ENCODE measurements at places on chromosomes 2 and 18.

GRCh38 chr2:138121666-138122661, 157.7 kb downstream of the HNMT start:
- DNase-seq = no peak

DNA sequence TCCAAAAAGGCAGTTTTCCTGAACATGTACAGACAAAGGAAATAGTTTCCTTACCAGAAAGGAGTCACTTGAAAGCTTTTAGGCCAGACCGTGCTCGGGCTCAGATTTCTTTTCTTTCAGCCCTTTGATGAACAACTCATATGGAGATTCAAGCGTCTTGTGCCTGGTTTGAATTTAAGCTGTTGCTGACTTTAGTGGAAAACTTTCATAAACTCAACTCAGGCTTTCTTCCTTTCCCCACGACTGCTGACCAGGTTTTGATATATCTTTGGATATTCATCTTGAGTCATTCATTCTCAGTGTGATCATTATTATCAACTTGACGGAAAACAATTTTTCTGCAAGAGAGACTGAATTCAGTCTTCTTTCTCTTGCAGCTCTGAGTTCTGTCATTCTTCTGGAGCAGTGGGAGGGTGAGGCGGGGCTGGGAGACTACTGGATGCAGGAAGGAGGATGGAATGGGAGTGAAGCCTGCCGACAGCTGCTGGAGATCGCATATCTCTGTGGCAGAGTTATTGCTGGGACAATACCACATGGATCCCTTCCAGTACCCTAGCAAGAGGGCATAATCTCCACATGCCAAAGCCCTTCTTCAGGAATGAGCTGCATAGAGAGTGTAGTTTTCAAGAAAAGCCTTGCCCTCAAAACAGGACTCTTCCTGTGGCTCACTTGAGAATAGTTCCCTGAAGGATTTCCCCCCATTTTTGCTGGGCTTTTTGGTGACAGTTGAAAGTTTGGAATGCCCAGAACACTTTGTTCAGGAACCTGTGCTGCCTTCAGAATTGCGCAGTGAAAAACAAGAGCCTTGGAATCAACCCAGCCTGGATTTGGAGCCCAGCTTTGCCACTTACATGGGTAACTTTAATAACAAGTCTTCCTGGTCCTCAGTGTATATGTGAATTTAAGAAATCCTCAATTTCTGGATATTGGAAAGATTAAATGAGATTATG, 364.4 kb downstream of the ZNF521 start:
- no peak for DNase-seq

DNA sequence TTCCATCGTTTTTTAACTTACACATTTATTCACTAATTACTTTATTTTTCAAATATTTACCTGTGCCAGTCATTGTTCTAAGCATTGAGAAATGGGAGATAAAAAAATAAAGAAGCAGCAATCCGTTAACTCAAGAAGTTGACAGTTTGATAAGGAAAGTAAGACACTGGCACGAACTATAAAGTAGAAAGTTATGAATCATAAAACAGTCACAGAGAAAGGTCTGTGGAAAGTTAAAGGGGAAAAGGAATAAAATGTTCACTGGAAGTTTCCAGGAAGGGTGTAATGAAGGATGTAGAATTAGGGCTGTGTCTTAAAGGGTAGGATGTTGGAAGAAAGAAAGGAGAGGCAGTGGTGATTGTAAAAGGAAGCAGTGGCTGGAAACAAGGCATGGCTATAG, 118.9 kb downstream of the RDH14 start:
- DNase-seq = no peak

GRCh38 chr2:85071096-85071495, 62.1 kb upstream of the TCF7L1 start:
- no peak for DNase-seq

DNA sequence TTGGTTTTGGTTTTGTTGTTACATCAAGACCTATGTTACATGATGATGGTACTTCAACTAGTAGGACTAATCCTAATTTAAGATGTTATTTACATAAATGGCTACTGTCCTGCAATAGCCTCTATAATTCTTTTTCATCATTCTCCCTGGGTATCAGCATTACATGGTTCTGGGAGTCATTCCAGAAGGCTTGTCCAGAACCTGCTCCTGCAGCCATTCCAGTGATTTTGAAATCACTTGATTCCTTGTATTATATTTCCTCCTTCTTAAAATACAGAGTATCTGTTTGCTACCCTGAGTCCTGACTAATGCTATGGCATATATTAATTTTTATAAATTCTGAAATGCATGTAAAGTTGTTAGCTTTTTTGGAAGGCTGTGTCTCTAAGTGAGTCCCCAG, 400.5 kb upstream of the MEIS1 start:
- no peak for DNase-seq

DNA sequence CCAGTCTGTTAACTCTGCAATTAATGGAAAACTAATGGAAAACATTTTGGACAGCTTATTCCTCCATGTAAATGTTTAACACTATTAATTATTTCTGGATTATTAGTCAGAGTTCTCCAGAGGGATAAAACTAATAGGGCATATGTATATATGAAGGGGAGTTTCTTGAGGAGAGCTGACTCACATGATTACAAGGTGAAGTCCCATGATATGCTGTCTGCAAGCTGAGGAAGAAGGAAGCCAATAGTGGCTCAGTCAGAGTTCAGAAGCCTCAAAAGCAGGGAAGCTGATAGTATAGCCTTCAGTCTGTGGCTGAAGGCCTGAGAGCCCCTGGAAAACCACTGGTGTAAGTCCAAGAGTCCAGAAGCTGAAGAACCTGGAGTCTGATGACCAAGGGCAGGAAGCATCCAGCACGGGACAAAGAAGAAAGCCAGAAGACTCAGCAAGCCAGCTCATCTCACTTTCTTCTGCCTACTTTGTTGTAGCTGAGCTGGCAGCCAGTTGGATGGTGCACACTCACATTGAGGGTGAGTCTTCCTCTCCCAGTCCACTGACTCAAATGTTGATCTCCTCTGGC, 136.0 kb downstream of the PTH2R start:
- DNase-seq = no peak

DNA sequence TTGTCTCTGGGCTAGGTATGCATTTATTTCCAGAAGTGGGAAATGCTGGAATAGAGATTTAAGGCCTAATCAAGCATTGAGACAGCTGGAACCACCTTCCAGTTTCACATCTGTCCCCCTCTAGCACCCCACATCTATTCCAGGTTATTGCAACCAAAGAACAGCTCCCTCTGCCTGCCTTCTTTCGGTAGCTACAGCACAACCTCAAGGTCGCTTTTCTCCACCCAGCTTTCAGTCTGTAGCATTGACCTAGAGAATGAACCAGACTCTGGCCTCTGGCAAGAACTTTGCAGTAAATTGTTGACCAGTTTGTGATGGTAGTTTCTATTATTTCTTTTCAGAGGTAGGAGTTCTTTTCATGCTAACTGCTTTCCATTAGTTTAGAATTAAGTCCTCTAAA, 484.2 kb downstream of the DLGAP1 start:
- no peak for DNase-seq

DNA sequence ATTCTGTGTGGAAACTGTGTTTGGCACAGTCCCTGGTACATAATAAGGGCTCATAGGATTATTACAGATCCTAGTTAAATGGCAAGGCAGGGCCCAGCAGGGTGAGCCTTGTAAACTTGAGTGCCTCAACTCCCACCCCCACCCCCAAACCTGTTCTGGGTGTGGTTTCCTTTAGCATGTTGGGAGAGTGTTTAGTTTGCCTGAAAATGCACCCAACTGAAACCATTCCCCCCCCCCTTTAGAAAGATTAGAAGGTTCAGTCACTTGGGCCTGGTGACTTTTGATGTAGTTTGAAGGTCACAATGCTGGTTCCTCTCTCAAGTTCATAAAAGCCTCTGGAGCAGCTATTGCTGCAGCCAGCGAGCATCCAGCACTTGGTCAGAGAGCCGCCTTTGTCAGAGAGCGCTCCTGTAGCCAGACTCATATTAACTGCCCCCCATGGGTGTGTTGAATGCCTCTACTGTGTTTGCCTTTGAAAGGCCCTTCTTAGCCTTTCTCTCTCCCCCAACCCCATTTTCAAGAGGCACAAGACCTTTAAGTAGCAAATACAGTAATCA, 113.7 kb downstream of the SPTBN1 start:
- no peak for DNase-seq

DNA sequence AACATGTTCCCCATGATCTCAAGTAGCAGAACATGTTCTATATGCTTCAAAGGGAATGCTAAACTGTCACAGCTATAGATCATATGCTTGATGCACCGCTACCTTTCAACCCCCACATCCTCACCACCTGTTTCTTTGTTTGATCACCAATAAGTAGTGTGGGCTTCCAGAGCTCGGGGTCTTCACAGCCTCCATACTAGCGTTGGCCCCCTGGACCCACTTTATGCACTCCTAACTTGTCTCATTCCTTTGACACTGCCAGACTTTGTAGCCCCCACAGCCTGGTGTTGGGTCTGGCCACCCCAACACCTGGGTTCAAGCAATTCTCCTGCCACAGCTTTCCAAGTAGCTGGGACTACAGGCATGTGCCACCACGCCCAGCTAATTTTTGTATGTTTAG, 11.6 kb upstream of the RBM44 start:
- DNase-seq = no peak

- no peak for DNase-seq
These were observed 4.1 kb downstream of the TMEM237 start for GRCh38 chr2:201639205-201639604.

- DNase-seq = no peak
These were observed 285.7 kb downstream of the TCF4 start for GRCh38 chr18:55302167-55302833.

- DNase-seq = no peak
These were observed 48.6 kb downstream of the PDCL3 start for GRCh38 chr2:100611079-100612029.

- peak; percentile 42 for DNase-seq
These were observed 89.1 kb downstream of the HS1BP3 start for GRCh38 chr2:20561637-20562454.

- DNase-seq = no peak
These were observed 1597.9 kb upstream of the ACVR2A start for GRCh38 chr2:146246736-146247523.

DNA sequence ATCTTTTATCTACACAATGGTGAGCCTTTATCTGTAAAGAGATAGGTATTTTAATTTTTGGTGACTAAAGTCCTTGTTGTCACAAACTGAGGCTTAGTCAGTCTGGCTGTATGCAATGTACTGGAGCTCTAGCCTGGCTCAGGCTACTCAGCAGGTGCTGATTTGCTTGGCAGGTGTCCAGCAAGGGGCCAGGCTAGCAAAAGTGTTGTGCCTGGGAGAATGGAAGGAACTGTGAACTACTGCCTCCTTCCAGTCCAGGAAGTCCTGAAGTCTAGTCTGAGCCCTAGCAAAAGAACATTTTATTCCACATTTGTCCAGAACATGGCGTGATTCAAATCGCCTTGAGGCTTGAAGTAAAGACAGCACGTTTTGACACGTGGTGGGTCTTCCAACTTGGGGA, 260.5 kb downstream of the CCDC85A start:
- DNase-seq = no peak

DNA sequence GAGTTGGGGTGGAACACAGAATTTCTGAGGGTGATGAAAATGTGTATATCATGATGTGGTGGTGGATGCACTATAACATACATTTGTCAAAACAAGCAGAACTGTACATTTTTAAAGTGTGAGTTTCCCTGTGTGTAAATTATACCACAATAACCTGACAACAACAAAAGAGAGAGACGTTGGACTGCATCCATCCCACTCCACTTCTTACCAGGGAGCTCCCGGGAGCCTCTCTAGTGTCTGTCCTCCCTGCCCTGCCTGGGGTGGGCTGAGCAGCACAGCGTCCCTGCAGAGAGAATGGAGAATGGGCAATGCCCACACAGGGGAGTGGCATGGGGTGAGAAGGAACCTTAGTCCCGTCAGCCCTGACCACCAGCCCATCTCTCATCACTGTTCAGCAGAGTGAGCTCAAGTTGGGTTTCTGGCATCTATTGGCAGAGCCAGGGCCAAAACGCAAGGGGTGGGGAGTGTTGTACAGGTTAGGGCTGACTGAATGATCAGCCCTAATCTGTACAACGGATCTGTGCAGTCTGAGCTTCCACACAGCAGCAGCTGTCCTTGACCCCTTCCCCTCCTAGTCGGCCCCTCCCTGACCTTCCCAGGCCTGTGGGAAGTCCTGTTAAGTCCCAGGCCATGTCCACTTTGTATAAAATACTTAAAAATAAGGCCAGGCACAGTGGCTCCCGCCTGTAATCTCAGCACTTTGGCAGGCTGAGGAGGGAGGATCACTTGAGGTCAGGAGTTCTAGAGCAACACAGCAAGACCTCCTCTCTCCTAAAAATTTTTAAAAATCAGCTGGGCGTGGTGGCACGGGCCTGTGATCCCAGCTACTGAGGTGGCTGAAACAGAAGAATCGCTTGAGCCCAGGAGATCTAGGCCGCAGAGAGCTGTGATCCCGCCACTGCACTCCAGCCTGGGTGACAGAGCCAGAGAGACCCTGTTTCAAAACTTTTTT, 3.3 kb upstream of the PROC start:
- DNase-seq = no peak

DNA sequence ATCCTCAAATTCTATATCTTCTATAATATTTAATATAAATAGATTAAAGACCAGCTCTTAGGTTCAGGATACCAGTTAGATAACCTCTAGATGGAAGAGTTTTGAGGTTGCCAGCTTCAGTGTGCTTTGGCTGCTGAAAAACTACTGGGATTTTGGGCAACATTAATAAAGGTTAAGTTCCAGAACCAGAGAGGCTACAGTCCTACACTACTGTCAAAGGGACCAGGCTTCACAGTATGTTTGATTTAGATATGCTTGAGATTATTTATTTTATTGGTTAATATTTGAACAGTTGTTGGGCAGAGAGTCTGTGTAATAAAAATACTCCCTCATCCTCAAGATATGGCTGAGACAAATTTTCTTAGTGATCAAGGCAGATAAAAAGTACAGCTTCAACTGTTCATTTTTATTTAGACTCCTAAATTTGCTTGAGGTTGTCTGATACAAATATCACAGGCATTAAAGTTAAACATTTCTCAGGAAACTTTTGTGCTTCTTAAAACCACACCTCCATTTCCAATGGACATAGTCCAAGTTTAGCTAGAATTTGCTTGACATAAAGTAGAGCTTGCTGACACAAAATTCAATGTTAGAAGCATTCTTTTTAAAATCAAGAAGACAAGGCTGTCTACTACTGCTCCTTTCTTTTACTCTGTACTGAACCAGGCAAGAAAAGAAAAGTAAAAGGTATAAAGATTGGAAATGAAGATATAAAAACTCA, 19.7 kb upstream of the TMEM17 start:
- no peak for DNase-seq

DNA sequence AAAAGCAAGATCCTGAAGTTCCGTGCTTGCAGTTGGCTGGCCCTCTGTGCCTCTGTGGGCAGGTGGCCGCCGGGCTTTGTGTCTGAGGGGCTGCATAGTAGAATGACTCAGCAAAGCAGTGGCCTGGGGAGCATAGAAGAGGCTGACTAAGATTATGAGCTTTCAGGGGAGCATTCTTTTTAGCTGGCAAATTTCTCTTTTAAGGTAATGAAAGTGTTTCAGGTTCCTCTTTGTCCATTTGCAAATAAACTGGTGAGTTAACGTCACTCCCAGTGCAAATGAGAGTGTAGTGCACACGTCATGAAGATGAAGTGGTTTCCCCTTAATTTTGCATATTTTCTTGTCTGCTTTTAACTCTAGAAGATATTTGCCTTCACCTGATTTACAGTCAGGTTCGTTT, 98.6 kb downstream of the BCL2L11 start:
- DNase-seq = no peak

GRCh38 chr2:240650254-240650965, 25.1 kb downstream of the GPR35 start:
- DNase-seq = no peak

- DNase-seq = no peak
These were observed 99.6 kb upstream of the THSD7B start for GRCh38 chr2:136665736-136666135.

GRCh38 chr18:51398104-51398503, 200.6 kb upstream of the MEX3C start:
- no peak for DNase-seq

Measured in AG04449 (cell line).